Fibroblast of mammary gland (primary cell): ENCODE measurements at places on chromosomes 3 and 15.

GRCh38 chr3:192246847-192247559, 480.3 kb downstream of the FGF12 start:
- DNase-seq, result peak; percentile 0

- peak; percentile 49 for DNase-seq
Measured at GRCh38 chr15:92020804-92021203, 167.3 kb downstream of the SLCO3A1 start.

DNA sequence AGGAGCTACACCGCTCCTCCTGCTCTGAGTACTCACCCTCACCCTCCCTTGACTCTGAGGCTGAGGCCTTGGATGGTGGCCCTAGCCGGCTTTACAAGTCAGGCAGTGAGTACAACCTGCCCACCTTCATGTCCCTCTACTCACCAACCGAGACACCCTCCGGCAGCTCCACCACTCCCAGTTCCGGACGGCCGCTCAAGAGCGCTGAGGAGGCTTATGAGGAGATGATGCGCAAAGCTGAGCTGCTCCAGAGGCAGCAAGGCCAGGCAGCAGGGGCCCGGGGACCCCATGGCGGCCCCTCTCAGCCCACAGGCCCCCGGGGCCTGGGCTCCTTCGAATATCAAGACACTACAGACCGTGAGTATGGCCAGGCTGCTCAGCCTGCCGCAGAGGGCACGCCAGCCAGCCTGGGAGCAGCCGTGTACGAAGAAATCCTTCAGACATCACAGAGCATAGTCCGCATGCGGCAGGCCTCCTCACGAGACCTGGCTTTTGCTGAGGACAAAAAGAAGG, 21.2 kb upstream of the APEH start:
- DNase-seq, result no peak

DNA sequence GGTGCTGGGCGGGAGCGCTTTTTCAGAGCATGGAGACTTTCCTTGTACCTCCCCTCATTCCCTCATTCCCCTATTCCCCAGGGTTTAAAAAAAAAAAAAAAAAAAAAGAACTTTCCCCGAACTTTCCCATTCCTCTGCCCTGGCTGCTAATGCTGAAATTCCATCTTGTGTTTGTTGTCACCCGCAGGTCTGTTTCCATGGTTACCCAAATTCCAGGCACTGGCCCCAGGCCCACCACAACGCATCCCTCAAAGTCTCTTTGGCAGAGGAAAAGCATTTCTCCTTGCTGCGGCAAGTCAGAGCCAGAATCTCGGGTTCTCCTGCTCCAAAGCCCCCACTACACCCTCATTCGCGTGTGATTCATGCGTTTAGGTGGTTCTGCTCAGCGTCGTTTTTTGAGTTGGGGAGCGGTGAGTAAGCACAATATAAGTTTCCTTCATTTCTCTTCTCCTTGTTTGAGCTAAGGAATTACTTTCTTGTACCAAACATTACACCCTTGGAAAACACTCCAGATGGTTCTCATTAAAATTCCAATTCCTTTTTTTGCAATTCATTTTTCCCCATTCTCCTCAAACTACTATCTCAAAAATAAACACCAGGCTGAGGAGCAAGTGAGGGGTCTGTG, 21.6 kb downstream of the ANAPC13 start:
- peak; percentile 99 for DNase-seq

DNA sequence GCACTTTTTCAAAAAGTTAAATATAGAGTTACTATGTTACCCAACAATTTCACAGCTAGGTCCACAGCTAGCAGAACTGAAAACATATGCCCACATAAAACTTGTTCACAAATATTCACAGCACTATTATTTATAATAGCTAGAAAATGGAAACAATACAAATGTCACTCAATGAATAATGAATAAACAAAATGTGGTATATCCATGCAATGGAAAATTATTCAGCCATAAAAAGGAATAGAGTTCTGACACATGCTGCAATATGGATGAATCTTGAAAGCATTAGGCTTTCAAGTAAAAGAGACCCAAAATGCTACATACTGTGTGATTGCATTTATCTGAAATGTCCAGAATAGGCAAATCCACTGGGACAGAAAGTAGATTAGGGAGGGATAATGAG, 111.9 kb downstream of the MECOM start:
- no peak for DNase-seq

- DNase-seq, result peak; percentile 67
Measured at GRCh38 chr15:70956201-70956995, 63.8 kb downstream of the LRRC49 start.

- DNase-seq, result no peak
Measured at GRCh38 chr3:31129241-31129640, 234.8 kb upstream of the GADL1 start.

- DNase-seq, result no peak
Measured at GRCh38 chr3:149055575-149055974, 30.8 kb downstream of the HLTF start.

DNA sequence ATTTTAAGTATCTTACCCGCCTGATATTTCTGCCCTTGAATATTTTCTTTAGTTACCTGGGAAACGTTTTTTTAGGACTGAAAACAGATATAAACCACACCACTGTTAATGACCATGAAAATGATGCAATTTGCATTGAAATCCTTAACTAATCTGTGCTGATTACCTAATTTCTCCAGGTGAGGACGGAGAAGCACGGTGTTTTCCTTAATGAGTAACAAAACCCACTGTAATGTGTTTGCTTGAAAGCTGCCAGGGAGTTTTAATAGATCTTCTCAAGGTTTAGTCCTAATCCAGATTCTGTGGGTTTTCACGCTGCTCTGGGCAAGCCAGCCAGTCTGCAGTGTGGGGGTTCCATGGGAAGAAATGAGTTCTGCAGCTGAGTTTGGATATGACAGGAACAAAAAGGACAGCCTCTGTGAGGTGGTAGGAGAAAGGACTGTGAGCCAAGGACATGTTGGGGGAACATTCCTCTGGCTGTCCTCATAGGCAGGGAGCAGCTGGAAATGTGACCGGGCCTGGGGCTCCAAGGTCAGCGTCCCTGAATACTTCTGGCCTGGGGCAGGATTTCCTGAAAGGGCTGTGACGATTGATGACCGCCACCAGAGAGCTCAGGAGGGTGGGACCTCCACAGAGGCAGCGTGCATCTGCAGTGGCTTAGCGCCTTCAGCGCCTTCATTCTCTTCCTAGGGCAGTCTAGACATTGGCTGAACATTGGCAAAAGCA, 18.6 kb downstream of the THSD4 start:
- no peak for DNase-seq

GRCh38 chr15:74316141-74316540, 51.3 kb downstream of the CYP11A1 start:
- no peak for DNase-seq

DNA sequence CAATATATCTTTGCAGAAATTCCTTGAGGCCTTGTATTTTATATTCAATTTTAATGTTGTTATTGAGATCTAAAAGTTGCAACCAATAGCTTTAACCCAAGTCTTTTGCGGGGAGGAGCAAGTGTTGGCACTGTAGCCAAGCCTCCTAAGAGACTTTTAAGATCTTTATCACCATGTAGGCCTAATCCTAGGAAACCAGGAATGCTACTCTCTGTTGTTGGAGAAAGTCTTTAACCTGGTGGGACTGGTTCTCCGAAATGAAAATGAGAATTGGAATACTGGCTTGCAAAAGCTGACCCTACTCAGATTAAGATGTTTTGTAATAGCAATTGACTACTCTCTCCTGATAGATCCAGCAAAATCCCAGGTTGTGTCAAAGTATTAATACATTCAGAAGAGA, 25.8 kb downstream of the SHC4 start:
- no peak for DNase-seq

GRCh38 chr15:31367021-31367729, 40.5 kb downstream of the KLF13 start:
- peak; percentile 13 for DNase-seq

- no peak for DNase-seq
Measured at GRCh38 chr15:64143276-64143675, 8.3 kb upstream of the SNX22 start.

- DNase-seq, result no peak
Measured at GRCh38 chr15:100653608-100654007, 51.2 kb downstream of the ASB7 start.

- no peak for DNase-seq
Measured at GRCh38 chr3:40290396-40290795, 19.1 kb upstream of the EIF1B start.

GRCh38 chr3:123907720-123908119, 23.6 kb upstream of the MYLK start:
- DNase-seq, result no peak

DNA sequence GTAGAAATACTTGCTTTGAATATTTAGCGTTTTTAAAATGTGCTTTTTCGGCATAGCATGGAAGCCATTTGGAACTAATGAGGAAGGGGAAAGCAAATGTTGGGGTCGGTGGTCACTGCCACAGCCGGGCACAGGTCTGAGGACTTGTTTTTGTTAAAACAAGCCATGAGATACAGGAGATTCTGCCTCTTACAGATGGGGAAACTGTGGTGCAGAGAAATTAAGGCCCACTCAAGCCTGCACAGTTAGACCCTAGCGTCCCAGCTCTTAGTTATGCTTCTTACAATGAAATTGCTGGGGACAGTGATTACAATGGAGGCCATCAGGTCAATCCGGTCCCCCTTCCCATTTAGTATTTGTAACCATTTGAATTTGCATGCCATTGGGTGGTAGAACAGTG, 2.5 kb upstream of the GPR171 start:
- DNase-seq, result no peak

DNA sequence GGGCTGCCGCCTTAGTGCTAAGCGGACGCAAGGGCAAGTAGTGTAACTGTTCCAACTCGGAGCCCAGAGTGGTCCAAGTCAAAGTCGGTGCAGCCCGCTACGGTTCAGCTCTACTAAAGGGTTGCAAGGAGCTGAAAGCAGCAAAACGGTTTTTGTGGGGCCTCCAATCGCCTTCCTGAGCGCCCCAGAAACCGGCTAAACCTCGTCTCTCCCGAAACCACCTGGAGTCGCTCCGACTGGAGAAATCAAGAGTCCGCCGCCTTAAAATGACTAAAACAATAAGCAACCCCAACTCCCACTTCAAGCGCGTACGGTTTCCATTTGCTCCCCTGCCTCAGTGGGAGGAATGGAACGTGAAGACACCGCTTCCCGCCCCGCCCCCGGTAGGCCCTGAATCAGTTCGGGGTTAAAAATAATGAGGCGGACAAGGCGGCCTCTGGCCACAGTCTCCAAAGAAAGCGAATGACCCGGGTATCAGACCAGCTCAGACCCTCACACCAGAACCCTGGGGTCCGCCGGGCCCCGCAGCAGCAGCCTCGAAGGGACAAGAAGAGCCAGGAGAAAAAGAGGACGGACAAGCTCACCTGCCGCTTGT, 401 bp downstream of the SEC11A start:
- peak; percentile 28 for DNase-seq

- DNase-seq, result no peak
Measured at GRCh38 chr3:145055375-145056076, 1083.9 kb downstream of the DIPK2A start.

- DNase-seq, result peak; percentile 48
Measured at GRCh38 chr3:105793040-105793439, 75.8 kb downstream of the CBLB start.

- peak; percentile 68 for DNase-seq
Measured at GRCh38 chr3:128133273-128133883, 9.8 kb upstream of the RUVBL1 start.

DNA sequence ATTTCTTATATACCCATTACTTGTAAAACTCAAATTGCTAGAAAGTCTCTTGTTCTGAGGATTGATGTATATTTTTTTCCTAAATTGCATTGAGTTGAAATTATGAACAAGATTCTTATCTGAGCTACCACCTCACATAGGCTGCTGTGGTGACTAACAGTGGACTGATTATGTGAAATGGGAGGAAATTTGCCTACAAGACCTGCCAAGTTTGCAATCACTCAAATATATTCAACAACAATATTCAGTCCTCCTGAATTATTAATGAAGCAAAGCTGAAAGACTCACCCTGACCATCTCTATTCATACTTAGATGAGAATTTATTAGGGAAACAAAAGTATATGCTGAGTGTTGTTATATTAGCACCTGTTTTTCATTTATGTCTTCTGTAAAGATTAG, 412.6 kb upstream of the SEMA6D start:
- no peak for DNase-seq

- DNase-seq, result peak; percentile 32
Measured at GRCh38 chr3:126621627-126622345, 33.1 kb downstream of the TXNRD3 start.

DNA sequence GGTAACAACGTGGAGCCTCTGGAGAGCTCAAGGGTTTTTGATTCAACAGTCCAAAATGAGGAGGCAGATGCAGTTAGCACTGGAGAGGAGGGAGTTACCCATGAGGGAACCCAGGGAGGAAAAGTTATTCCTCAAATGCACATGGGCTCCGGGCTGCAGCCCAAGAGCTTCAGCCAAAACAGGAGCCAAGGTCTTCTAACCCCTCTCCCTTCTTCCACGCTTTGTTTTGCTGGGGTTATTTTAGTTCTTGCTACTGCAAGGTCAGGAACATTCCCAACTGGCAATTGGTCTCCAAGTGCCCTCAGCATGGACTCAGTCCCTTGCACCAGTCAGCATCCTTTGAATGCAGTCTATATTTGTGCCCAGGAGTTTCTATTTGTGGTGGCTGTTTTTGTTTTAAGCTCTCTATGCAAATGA, 90.0 kb downstream of the TGFBR2 start:
- DNase-seq, result no peak

DNA sequence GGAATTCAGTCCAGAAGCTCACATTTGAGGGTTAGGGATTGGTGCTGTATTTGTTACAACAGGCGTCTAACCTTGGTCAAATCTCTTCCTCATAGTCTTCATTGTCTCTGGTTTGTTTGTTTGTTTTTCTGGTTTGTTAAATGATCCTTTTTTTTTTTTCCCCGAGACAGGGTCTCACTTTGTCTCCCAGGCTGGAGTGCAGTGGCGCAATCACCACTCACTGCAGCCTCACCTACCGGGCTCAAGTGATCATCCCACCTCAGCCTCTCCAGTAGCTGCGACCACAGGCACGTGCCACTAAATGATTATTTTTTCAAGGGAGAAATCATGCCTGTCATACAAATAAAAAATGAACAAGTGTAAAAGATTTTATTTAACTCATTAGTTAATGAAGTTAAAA, 14.3 kb upstream of the ADPGK start:
- DNase-seq, result no peak

DNA sequence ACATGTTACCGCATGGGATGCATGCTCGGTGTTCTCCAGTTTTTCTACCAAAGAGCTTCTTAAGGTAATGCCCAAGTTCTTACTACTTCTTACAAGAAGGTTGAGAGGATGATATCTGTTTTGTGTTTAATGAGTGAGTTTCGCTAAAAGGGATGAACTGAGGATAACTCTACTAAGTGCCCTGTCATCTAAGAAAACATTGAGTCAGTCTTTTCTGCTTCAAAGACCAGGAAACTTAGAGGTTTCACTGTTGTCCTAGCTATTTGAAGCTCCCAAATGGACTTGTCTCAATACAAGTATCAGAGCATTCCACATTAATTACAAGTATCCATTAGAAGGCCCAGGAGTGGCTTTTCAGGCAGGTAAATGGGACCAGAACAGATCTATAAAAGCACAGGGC, 296.2 kb downstream of the KBTBD8 start:
- DNase-seq, result no peak
